ENCODE measurements at places on chromosomes 5 and 9.

- DNase-seq, result peak; percentile 85
These were observed 9.1 kb upstream of the KIF12 start for GRCh38 chr9:114108016-114108833.

- peak; percentile 64 for DNase-seq
These were observed 12.5 kb upstream of the CTSL start for GRCh38 chr9:87713278-87713987.

GRCh38 chr5:11054014-11054413 is 293.0 kb upstream of the DAP start:
- DNase-seq, result peak; percentile 68

DNA sequence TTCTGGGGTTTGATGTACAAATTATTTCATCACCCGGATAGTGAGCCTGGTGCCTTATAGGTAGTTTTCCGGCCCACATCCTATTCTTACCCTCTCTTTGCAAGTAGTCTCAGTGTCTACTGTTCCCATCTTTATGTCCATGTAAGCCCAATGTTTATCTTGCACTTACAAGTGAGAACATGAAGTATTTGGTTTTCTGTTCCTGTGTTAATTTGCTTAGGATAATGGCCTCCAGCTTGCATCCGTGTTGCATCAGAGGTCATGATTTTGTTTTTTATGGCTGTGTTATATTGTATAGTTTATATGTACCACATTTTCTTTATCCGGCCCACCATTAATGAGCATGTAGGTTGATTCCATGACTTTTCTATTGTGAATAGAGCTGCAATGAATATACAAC is 136.5 kb downstream of the PRR16 start:
- DNase-seq, result no peak

DNA sequence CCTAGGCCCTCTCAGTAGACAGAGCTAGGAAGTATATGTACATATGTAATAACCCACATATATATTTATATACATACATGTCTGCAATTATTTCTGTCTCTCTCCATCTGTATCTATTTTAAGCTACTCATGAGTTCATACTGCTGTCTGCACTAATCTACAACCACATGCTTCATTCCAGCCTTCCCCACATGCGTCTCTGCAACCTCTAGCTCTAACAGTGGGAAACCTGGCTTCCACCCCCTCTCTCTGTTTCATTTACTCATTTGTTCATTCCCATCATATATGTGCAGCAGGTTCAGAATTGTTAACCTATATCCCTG is 23.3 kb downstream of the DCANP1 start:
- no peak for DNase-seq

DNA sequence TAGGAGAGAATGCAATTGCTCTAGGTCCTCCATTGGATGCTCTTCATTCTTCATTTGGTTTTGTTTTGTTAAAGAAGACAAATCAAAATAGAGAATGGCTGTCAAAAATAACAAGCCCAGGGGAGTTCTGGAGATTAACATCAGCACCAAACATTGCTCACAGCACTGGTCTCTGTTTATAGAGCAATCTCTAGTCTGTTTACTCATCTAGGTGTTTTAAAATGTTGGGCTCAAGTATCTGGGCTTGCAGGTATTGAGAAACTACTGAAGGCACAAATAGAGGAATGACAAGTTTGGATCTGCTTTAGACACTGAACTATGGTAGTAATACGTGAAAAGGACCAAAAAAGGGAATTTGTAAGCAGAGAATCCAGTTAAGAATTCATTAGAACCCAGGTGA is 77.0 kb upstream of the TMC1 start:
- no peak for DNase-seq

GRCh38 chr9:124280176-124280691 is 22.5 kb downstream of the NEK6 start:
- peak; percentile 56 for DNase-seq

- no peak for DNase-seq
These were observed 165.2 kb downstream of the RMI1 start for GRCh38 chr9:84145780-84146179.

- no peak for DNase-seq
These were observed 185.7 kb downstream of the MARCHF11 start for GRCh38 chr5:15993919-15994318.

DNA sequence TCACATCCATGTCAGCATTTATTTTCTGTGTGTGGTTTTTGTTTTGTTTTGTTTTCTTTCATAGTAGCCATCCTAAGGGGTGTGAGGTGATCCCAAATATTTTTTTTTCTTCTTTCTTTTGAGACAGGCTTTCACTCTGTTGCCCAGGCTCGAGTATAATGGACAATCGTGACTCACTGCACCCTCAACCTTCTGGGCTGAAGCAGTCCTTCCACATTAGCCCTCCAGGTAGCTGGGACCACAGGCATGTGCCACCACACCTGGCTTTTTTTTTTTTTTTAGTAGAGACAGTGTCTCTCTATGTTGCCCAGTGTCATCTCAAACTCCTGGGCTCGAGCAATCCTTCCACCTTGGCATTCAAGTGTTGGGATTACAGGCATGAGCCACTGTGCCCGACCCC is 59.1 kb downstream of the CDC42SE2 start:
- no peak for DNase-seq

DNA sequence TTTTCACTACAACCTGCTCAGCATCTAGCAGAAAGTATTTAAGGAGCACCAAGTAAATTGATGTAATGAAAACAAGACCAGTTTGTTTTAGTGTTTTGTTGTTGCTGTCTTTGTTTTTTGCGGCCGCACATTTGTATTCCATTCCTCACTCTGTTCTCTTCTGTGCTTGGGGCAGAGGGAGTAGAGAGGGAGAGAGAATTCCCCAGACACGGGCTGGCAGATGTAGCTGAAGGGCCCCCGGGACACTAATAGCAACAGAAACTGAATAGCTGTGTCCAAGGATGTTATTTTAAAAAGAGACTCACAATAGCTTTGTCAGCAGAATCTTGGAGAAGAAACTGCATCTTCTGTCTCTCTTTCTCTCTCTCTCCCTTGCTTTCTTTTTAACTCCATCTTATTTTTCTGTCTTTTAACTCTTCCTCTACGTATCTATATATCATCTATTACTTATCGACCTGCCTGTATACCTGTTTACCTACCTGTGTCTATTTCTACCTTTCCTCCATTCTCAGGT is 145.3 kb downstream of the PAPPA start:
- peak; percentile 26 for DNase-seq

DNA sequence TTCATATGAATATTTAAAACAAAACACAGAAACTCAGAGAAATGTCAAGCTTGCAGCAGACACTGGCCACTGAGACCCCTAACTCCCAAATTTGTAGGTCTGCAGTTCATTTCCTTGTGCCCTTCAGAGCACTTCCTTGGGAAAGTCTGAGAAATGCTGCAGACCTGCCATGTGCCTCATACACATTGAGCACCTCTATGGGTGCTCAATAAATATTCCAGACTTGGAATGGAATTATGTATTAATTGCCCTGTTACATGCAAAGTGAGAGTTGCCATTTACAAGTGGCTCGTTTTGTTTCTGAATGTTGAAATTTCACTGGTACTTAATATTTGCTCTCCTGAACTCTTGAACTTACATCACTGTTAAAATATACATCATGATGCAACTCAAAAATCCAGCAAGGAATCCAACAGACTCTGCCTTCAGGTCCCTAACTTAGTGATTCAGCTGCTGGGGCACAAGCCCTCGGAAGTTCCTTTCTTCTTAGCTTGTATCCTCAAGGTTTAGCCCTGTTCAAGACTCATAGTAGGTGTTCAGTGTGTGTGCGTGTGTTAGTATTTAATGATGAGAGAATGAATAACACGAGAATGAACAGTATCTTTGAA is 90.6 kb downstream of the PTCD2 start:
- DNase-seq, result no peak

DNA sequence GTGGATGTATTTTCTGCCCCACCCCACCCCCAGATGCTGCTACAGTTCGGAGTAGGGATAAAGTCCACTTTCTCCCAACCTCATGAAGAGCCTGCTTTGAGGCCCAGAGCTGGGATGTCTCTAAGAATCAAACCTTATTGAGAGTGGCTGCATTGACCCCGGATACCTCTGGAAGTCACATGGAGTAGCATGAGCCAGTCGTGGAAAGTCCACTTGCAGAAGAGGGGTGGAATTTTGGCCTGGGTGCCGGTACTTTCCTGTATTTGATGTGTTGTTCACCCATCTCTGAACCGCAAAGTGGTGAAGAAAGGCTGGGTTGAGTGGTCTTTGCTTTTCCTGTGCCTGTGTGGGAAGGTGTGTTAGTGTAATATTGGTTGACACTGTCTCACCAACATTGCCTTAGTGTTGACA is 3.7 kb downstream of the OTULIN start:
- no peak for DNase-seq

DNA sequence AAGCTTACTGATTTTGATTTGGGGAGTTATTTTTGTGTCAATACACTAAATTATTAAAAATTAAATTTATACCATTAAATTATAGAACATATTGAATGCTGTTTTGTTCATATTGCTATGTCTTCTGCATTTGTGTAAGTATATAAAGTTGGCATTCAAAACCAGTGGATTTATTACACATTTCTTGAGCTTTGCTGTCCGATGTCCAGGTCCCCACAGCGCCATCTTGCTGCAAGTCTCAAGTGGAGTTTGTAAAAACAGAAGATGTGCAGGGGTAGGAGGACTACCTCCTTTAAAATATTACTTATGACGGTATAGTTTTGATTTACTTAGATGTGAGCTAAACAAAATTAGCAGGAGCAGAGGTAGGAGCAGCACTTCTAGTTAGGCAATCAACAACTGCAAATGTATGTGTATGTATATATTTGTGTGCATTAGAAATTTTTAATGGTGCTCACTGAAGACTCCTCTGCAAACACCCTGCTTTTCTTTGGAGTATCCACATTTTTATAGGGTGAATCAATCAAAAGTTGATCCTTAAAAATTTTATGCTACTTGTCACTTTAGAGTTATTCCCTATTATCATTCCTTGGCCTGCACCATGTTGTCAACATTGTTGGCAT is 37.4 kb downstream of the CPEB4 start:
- DNase-seq, result peak; percentile 66

- no peak for DNase-seq
These were observed 196.3 kb downstream of the ATP10B start for GRCh38 chr5:160655717-160656116.

- DNase-seq, result no peak
These were observed 115.6 kb downstream of the CDK5RAP2 start for GRCh38 chr9:120464176-120464886.

- DNase-seq, result peak; percentile 80
These were observed 10.5 kb upstream of the IRF1 start for GRCh38 chr5:132500931-132501628.

GRCh38 chr9:16092142-16093091 is 539.6 kb downstream of the CCDC171 start:
- DNase-seq, result no peak

DNA sequence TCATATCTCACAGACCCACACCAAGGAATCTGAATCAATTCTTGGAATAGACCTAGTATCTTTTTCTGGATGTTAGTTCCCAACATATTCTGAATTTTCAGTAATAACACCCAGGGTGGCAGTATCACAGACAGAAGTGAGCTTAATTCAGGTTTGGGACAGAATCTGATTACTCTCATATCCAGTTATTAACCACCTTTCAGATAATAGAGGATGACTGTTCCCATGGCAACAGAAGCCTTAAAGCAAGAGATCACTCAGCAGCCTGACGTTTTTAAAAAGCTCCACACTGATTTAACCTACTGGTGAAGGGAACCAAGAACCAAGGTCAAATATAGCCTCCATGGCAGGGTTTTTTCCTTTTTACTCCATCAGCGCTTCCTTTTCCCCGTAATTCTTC is 68.4 kb downstream of the ACTBL2 start:
- DNase-seq, result no peak

DNA sequence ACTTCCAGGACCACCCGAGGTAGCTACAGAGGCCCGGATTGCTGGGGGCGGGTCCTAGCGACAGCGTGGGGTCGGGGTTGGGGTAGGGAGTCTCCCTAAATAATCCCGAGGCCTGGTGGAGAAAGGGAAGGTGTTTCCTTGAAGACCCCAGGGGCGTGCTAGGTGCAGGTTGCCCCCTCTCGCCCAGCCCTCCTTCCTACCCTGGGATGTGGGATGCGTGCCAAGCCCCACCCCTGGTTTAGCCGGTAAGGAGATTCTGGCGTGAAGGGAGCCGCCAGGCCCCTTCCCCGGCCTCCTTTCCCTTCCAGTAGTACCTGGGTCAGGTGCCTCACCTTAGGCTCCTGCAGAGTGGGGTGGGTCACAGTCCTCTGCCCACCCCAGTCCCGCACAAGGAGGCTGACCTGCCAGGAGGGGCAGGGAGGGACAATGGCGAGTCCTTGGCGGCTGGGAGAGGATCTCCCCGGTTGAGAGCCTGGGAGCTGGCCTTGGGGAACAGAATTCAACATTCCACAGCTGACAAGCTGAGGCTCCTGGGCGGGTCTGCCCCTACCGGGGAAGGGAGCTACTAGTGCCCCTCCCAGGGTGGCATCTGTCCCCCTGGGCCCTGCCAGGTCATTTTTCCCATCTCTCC is 674 bp downstream of the TSPAN17 start:
- no peak for DNase-seq

GRCh38 chr9:12785260-12785770 is 10.5 kb downstream of the LURAP1L start:
- peak; percentile 45 for DNase-seq

GRCh38 chr9:114156657-114157421 is 1.5 kb downstream of the COL27A1 start:
- DNase-seq, result no peak

All from globus pallidus (tissue), 1 donor.